ENCODE measurements at places on chromosomes 3 and 15. TPM values are rescaled to one million over a fixed set of nuclear protein-coding genes. Genes with fewer than 3 reads are reported as not detected.

- no peak for DNase-seq
Observed at GRCh38 chr3:132273036-132273435, 44.2 kb upstream of the ACP3 start.

- peak; percentile 84 for DNase-seq
Observed at GRCh38 chr15:98983334-98983733, 24.3 kb downstream of the PGPEP1L start.

DNA sequence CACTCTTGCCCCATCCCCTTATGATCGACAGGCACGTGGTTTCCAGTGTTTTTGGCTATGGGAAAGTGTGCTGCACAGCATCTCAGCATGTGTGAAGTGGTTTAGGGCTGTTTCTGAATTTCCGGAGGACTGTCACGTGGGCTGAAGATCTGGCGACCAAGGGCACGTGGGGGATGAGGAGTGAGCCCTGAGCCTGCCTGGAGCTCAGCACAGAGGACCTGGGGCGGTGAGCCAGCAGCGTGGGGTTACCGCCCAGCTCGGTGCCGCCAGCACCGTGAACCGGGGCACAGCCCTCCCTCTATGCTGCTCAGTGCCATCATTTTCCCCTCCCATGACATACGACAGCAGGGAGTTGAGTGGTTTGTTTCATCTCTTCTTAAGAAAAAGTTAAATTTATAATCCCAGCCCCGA is 150.2 kb downstream of the DNAJB8 start:
- DNase-seq: no peak

GOLGA6L1 gene
- total RNA-seq: not detected

- peak; percentile 90 for DNase-seq
Observed at GRCh38 chr3:168071591-168072322, 24.0 kb downstream of the GOLIM4 start.

DNA sequence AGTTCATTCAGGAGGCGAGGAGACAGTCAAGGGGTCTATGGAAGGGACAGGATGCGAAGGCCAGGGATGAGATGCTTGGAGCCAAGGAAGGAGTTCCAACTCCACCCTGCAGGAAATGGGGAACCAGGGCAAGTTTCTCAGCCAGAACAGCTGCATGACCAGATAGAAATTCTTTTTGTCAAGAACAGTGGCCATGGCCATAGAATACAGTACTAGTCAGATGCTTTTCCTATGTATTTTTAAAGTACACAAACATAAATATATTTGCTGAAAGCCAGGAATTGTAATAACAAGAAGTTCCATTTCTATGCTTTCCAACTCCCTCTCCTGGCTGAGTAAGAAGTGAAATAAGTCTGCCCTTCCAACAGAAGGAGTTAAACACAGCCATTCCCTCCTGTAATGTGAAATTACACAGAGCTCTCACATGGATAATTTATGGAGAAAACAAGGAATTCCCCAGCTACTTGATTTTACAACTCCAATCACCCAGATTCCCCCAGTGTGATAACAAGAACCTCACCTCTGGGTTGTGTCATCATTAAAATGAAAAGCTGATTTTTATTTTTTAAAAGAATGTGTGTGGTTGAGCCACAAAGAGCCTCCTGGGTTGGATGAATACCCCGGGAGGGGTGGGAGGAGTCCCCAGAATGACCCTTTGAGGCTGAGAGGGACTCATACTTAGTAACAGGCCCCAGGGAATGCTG is 124.6 kb upstream of the ARHGEF3 start:
- peak; percentile 31 for DNase-seq

DNA sequence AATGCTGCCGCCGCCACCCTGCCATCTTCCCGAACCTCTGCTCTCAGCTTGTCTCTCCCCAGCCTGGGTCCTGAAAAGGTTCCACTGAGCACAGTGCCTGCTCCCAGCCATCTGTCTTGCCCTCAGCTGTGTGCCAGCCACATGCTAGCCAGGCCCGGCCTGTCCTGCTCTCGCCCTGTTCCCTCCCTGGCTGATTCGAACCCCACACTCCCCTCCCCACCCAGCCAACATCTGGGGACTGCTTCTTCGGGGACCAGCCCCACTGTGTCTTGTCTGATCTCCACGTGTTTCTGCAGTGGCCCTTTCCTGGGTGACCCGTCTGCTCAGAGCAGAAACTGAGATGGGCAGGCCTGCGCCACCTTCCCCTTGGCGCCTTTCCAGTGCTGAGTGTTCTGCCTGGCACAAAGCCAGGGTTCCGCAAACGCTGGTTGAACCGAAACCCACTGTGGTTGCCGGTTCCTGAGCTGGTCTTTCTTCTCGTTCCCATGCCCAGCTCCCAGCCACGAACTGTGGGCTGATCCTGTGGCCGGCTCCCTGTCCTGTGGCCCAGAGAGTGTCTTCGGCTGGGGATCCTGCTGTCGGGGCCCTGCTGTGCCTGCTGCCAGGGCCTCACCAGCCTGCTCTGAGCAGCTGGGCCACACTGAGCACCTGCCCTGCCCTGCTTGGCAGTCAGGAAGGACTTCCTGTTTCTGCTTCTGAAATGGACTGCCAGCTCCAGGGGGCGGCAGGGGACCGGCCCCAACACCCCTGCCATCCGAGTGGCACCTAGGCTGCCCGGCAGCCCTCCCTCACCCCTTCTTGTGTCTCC is 62.7 kb upstream of the KLF13 start:
- DNase-seq: no peak

GRCh38 chr3:184354121-184354728 is 7.2 kb downstream of the CLCN2 start:
- DNase-seq: no peak

DNA sequence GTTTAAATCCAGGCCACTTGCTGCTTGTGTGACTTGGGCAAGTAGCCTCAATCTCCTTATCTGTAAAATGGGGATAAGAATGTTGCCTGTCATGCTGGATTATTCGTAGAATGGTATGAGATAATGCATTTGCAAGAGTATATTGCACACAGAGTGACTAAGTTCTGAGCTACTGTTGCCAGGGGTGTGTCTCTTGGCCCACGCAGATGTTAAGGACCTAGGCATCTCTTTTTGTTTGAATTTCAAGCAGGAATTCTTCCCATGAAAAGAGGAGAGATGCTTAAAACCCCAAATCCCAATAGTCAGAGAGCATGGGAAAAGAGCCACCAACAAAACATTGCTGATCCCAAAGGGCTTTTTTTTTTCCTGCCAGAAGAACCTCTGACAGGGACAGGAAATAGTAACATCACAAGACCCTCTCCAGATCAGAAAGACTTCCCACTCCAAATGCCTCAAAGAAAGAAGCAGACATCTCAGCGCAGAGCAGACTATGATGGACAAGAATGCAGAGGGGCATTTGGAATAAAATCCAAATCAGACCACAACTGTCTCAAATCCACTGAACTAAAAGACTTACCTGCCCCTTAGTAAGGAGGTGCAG is 90.5 kb downstream of the MRPL46 start:
- DNase-seq: peak; percentile 54

Measured in IMR-90 (cell line).